ENCODE measurements at places on chromosomes 13 and 19. TPM values are rescaled to one million over a fixed set of nuclear protein-coding genes. Genes with fewer than 3 reads are reported as not detected.

GRCh38 chr19:7098701-7099596 is 29.4 kb downstream of the ZNF557 start:
- peak; percentile 84 for DNase-seq

- DNase-seq = no peak
Measured at GRCh38 chr19:18424890-18425514, 5.8 kb downstream of the SSBP4 start.

DNA sequence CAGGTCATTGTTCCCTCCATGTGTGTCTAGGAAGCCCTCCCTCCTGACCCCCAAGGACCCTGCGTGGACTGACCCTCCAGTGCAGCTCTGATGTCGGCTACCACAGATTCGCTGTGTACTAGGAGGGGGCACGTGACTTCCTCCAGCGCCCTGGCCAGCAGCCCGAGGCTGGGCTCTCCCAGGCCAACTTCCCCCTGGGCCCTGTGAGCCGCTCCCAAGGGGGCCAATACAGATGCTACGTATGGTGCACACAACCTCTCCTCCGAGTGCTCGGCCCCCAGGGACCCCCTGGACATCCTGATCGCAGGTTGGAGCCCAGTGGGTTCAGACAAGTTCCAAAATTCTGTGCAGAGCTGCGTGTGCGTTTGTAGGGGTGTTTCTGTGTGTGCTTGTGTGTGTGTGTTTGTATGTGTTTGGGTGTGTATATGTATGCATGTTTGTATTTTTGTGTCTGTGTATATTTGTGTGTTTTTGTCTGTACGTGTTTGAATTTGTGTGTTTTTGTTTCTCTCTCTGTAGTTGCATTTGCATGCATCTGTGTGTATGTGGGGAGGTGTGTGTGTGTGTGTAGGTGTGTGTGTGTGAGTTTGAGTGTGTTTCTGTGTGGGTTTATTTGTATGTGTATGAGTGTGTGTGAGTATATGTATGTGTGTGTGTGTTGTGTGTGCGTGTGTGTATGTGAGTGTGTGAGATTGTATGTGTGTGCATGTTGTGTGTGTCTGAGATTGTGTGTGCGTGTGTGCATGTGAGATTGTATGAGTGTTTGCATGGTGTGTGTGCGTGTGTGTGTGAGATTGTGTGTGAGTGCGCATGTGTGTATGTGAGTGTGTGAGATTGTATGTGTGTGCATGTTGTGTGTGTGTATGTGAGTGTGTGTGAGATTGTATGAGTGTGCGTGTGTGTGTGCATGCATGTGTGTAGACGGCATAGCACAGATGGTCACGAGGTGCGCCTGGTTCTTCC is 21.4 kb upstream of the LILRA2 start:
- DNase-seq = no peak

GRCh38 chr13:101773062-101773461 is 320.6 kb downstream of the ITGBL1 start:
- no peak for DNase-seq

DNA sequence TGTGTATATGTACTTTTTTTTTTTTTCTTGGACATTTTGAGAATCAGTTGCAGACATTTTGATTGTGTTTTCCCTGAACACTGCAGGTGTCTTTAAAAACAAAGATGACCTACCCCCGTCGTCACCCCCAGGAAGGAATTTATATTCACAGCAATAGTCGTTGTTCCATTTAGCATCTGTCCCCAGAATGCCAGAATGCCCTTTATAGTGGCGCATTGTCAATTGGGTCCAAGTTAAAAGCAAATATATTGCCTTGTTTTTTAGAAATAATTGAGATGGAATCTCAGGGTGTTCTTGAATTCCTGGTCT is 1.8 kb upstream of the RNF225 start:
- no peak for DNase-seq

GRCh38 chr13:90557626-90558025 is 789.9 kb upstream of the MIR17HG start:
- no peak for DNase-seq

DNA sequence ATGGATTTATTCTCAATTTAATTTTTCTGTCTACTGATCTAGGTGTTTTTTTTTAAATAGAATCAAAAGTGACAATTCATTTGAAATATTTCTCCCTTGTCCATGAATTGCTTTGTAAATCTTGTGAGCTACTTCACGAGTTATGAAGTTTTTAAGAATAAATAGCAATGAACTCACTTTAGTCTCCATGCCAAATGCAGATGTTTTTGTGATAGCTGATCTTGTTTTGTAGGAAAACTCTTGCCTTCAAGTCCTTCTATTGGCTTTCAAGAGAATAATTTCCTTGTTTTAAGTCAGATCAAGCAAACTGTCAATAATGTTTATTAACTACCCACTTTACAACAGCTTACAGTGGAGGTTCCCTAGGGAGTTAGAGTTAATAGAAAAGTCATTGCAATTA is 99.8 kb downstream of the ITGBL1 start:
- DNase-seq = no peak

Gene NTN5
- polyA plus RNA-seq = 1.5 TPM

DNA sequence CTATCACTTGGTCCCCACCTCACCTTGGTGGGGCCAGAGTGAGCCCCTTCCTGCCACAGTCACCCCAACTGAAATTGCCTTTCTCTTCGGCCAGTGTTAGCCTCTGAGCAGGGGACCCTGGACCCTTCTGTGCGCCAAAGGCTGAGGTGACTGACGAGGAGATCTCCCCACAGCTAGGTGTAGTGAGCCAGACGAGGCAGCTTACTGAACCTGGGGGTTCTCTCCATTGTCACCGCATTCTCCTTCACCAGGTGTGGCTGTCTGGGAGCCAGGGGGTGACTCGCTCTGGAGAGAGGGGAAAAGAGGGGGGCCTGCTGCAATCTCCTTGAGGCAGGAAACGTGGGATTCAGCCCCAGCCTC is 1.3 kb downstream of the RPS28 start:
- DNase-seq = no peak

Gene SPHK2
- 34.8 TPM for polyA plus RNA-seq

DNA sequence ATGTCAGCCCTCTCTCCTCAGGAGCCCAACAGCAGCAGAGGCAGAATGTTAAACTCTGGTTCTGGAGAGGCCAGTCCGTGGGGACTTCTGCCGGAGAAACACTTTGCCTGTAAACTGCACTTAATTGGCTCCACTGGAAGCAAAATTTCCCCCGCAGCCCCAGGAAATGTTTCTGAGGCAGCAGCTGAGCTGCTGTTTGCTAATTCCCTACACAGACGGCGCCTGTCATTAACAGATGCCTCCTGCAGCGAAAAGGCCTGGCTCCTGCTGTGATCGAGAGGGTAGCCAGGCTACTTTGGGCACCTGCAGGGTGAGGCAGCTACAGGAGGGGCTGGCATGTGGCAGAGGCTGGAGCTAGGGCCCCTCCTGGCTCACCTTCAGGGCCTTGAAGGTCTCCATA is 5.2 kb upstream of the TM6SF2 start:
- DNase-seq = no peak

- DNase-seq = no peak
Measured at GRCh38 chr19:19434483-19435045, 29.1 kb downstream of the GATAD2A start.

GRCh38 chr19:36009220-36009619 is 607 bp upstream of the SYNE4 start:
- DNase-seq = no peak

Gene MEF2B
- polyA plus RNA-seq = 1.9 TPM

GRCh38 chr13:63351081-63351480 is 1935.4 kb upstream of the PCDH20 start:
- DNase-seq = no peak

DNA sequence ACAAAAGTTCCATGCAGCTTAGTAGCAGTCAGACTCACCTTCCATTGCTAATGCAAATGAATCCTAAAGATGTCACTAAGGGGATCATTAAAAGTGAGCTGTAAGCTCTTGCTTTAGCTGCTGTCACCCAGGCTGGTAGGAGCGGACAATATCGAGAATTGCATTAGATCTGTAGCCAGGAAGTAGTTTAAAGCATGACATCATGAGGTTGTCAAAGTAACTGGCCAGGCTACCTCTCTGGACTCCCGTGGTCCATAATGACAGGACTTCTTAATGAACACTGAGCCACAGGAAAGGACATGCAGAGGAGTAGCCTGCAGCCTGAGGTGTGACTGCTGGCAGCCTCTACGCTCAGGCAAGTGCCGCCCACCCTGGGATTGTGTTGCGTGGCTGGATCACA is 522.3 kb upstream of the NBEA start:
- no peak for DNase-seq

DNA sequence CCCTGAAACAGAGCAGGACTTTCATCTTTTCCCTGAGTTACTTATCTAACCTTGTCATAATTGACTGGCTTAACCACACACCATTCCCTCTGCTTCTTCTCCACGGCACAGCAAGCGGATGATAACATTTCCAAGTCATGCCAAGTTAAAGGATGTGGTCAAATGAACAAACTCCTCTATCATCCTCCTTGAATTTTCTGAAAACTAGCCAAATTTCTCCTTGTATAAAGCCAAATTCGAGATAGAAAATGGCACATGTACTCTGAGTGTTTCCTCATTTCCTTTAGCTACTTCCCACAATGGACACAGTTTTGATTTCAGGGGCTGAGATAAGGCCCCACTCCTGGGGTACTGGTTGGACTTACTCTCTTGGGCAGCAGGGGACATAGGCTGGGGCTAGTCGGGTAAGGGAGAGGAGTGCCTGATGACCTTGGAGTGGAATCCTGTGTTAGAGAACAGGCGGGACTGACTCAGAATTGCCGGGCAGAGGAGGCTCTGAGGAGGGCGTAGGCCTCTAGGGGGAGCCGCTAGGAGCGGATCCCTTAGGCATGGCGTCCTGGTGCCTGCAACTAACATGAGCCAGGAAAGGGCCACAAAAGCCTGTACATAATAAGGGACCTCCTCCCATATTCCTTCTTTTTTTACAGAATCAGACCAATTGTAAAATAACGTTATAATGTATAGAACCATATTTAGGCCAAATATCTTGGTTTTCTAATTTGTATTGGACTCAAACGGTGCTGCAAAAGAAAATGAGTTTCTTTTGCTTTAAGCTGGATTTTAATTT is 20.3 kb upstream of the TMTC4 start:
- no peak for DNase-seq

DNA sequence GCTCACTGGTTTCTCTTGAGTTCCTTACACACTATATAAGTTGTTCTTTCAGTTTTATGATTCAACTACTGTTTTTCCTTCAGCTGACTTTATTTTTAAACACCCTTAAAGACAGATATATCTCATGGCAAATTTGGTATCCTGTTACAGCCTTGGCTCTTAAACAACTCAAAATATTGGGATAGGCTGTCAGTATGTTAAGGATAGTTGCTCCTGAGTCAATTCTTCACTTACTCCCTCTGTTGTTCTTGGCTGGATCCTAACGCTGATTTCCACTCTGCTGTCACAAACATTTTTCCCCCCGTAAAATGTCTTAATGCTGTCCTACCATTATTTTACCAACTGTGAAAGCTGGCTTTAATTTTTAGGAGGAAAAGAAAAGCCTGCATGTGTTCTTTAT is 1.2 kb downstream of the KCNRG start:
- no peak for DNase-seq

Gene VSTM1
- polyA plus RNA-seq = not detected

DNA sequence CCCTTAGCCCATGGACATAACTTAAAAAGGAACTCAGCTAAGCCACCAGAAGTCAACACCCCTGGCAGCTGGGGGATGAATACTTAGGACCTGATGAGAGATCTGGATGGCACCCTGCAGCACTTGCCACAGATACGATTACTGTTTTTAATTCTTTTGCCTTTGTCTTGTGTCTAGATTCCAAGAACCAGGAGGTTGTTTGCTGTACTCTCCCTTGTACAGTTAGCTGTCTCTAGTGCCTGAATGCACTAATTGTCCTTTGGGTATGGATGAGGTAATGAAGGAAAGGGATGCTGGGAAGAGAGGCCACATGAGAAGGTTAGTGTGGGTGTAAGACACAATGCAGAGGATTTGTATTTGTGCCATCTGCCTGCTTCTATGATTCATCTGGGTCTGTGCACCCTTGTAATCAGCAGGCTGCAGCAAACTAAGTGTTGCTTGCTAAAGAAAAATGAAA is 385.8 kb downstream of the KCNRG start:
- DNase-seq = no peak

DNA sequence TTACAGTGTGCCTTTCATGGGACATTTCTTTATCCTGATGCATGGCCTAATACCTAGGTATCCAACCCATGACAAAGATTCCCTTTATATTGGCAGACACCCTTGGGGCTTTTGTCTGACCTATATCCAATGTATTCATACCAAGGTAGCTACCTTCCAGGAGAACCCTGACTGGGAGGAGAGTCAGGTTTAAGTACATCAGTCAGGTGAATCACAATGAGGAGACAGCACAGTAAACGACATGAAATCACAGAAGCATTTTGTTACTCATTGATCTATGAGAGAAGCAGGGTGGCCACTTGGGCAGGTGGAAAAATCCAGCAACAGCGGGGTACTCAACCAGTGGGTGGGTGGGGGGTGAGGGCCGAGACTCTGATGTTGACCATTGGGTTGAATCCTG is 527.4 kb upstream of the ATXN8OS start:
- DNase-seq = no peak

DNA sequence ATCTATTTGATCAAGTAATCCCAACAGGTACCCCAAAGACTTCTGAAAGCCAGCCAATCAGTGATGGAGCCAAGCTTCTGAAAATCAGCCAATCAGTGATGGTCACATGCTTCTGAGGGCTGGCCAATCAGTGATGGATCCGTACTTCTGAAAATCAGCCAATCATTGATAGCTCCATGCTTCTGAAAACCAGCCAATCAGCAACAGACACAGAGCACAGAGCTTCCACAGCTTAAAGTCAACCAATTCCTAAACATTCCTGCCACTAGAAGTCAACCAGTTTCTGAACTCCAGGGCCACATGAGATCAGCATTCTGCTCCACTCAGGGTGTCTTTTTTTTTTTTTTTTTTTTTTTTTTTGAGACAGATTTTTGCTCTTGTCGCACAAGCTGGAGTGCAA is 8.2 kb upstream of the HSD17B14 start:
- no peak for DNase-seq

- no peak for DNase-seq
Measured at GRCh38 chr19:49042177-49042576, 1.5 kb upstream of the CGB5 start.

Gene PPAN
- polyA plus RNA-seq = 25.5 TPM

DNA sequence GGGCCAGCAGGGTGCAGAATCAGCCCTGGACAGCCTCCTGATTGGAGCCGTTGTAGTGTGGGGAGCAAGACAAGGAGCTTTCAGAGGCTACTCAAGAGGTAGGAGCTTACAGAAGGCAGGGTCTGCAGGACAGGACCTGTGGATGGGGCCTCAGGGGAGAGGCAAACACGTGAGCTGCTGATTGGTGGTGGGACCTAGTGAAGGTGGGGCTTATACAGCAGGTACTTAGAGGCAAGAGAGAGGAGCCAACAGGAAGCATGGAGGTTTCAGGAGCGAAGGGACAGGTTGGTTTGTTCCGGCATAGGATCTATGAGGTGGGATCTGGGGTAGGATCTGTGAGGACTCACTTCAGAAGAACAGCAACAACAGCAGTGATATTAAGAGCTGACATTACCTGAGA is 32.4 kb downstream of the ZSWIM4 start:
- DNase-seq = no peak

GRCh38 chr13:46615888-46616531 is 63.0 kb downstream of the LRCH1 start:
- peak; percentile 43 for DNase-seq
